HCT116 (cell line): ENCODE measurements at places on chromosomes 12 and 14. TPM values are rescaled to one million over a fixed set of nuclear protein-coding genes. Genes with fewer than 3 reads are reported as not detected.

- DNase-seq, result no peak
These were observed 72.1 kb upstream of the DIO3 start for GRCh38 chr14:101489092-101489760.

DNA sequence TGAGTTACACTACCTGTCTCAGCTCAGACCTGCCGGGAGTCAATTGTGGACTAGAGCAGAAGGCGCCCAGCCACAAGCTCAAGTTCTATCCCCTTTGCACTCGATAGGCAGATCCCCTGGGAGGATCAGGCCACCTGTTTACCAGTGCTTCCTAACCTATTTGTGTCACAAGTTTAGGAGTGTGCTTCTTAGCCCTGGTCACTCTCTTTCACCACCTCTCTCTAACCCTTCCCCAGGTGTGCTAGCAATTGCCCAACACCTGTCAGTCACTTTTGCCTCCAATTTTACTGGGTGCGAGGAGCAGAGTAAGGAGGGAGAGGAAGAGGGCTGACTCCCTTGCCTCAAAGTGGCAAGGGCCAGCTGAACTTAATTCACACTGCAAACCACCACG, 745 bp upstream of the NAA30 start:
- no peak for DNase-seq

GPR68 gene
- total RNA-seq, result not detected

FIGNL2 gene
- 0.27 TPM for total RNA-seq

DNA sequence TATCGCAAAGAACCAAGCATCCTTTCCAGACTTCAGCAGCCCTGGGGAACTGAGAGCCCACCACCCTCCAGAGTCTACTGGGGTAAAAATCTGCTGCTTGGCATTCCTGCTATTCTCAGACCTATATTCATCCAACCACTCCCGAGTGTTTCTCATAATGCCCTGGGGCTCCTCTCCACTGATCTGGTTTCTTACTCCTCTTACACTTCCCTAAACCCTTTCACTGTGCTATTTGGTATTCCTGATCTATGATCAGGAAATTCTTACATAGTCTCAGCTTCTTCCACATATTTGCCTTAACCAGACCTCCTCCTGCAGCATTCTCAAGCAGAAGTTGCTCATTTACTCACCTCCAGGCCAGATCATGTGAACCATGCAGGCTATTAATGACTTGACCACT, 82.4 kb downstream of the SYT10 start:
- DNase-seq, result no peak

- no peak for DNase-seq
These were observed 137.3 kb downstream of the SUDS3 start for GRCh38 chr12:118513611-118514010.

GRCh38 chr12:79424109-79424721, 266.5 kb downstream of the PAWR start:
- DNase-seq, result no peak

DNA sequence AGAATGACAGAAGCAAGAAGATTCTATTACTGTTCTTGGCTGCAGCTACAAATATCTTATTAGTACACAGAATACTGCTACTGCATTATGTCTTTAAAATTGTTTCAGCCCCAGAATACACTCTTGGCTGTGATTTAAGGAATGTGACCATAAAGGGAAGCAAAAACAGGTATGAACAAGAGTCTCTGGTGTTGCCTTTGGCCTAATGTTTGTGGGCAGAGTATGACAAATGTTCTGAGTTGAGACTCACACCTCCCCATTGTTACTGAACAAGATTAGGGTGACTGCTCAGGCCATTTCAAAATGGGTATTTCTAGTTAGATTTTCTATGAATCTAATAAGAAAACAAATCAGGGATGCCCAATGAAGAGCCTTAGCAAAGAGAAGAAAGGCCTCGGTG, 28.5 kb downstream of the TTC6 start:
- no peak for DNase-seq

FRMD6 gene
- total RNA-seq, result 11.4 TPM

- peak; percentile 61 for DNase-seq
These were observed 109.3 kb downstream of the PTPRQ start for GRCh38 chr12:80553316-80553715.

- DNase-seq, result no peak
These were observed 121.9 kb downstream of the ESRRB start for GRCh38 chr14:76497550-76498462.

GRCh38 chr14:43983721-43984120, 523.4 kb downstream of the FSCB start:
- no peak for DNase-seq

GRCh38 chr12:104131609-104132008, 6.4 kb downstream of the NFYB start:
- DNase-seq, result no peak

DNA sequence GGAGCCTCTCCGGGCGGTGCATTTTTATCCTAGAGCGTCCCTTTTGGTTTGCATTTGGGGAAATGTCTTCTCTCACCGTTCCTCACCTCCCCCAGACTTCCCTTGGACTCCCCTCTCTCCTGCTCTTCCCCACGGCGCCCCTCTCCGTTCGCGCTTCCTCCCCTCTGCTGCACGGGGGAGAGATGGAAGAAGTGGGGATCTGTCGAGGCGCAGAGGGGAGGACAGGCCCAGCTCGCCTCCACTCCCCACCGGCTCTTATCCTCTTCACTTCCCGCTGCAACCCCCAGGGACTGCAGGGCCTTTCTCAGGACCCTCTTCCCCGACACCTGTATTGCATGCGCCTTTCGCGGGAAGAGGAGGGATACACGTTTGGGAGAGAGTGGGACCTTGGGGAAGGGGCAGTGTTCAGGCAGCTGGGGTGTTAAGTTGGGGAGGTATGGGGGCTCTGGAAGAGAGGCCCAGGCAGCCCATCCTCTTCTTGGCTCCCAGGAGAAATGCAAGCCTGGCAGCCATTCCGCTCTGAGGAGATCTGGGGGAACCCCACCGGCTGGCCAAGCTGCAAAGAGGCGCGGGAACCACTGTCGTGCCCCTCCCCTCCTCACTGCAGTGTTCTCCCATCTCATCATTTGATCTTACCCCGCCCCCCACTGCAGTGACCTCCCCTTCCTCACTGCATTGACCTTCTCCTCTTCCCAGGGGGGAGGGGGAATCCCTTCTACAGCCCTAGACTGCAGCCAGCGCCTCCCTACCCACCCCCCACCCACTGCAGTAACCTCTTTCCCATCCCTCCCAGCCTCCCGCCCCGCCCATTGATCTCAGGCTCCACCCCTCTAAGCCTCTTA, 788 bp downstream of the ENO2 start:
- DNase-seq, result no peak

DNA sequence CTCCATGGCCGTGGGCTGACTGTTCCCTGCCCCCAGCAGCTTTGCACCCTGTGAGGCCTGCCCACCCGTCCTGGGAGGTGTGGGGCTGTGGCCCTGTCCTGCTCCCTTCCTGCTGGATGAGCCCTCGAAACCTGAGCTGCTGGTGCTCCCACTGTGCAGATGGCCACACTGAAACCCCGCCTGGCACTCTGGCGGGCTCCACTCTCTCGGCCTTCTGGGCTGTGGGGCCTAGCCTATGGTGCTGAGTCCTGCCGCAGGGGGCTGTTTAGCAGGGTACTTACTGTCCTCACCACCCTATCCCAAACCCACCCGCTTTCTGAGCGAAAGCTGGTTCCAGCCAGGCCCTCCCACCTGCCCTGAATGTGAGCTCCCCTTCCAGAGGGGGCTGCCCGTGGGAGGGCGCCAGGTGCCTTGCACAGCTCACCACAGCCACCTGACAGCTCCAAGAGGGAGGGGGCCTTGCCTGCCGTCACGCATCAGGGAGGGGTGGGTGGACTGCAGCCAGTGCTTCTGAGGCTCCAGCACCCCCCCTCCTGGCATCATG, 7.3 kb downstream of the SLC25A47 start:
- no peak for DNase-seq

SALL2 gene
- total RNA-seq, result 0.47 TPM

SERPINA12 gene
- total RNA-seq, result not detected

KRT79 gene
- total RNA-seq, result not detected

DNA sequence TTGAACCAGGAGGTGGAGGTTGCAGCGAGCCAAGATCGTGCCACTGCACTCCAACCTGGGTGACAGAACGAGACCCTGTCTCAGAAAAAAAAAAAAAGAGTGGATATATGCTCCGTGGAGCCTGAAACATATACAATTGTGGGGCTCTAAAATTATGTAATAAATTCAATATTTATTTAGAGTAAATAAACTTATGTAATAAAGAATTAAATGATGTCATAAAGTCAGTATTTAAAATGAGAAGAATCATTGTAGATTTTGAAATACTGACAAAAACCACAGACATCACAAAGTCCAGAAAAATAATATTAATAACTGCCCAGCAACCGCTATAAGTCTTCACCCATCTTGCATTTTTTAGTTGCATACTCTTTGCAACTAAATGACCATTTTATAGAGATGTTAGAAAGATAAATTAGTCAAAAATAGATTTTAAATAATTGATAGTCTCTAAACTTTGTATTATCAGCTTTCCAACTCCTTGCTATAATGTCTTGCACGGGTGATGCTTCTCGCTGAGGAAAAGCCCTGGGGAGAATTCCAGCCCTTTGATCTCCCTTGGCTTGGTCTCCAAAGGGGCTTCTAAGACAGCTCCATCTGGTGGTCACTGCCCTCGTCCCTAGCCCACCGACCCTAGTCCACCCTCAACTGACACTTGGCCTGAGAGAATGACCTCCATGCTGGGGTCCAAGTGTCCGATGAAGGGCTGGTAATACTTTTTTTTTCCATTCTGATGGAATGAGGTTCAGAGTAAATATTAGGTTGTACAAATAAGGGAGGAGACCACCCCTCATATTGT, 7.9 kb upstream of the TMBIM6 start:
- no peak for DNase-seq

- no peak for DNase-seq
These were observed 65.8 kb downstream of the DUSP6 start for GRCh38 chr12:89286501-89286900.

- DNase-seq, result no peak
These were observed 455.6 kb upstream of the SEL1L start for GRCh38 chr14:81989211-81989610.

MYO1H gene
- total RNA-seq, result not detected

GRCh38 chr14:94180655-94181271, 6.6 kb downstream of the PPP4R4 start:
- peak; percentile 35 for DNase-seq

GRCh38 chr14:99156090-99156425, 115.9 kb downstream of the BCL11B start:
- no peak for DNase-seq

- no peak for DNase-seq
These were observed 82.1 kb downstream of the WSCD2 start for GRCh38 chr12:108211157-108211556.

- no peak for DNase-seq
These were observed 47.4 kb downstream of the NIN start for GRCh38 chr14:50783563-50783962.

DNA sequence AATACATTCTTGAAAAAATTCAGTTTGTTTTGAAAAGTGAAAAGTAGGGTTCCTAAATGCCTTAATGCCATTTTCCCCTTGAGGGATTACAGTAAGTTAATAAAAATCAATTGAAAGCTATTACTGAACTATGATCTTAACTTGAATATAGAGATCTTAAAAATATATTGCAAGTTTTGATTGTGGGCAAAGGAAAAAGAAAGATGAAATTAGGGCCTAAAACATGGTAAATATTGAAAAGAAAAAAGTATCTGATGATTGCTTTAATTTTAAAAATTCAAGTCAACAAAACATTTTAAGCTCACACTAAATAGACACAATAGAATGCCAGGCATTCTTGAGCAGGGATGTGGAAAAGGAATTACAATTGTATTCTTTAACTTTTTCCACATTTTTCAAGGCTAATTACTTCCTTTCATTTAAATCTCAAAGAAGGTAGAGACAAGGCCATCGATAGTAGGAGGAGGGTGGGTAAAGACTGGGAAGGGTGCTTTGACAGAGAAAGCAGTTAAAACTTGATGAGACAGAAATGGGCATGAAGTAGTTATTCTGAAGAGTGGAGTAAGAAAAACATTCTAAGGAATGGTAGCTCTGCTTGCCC, 294.4 kb downstream of the NELL2 start:
- no peak for DNase-seq

DNA sequence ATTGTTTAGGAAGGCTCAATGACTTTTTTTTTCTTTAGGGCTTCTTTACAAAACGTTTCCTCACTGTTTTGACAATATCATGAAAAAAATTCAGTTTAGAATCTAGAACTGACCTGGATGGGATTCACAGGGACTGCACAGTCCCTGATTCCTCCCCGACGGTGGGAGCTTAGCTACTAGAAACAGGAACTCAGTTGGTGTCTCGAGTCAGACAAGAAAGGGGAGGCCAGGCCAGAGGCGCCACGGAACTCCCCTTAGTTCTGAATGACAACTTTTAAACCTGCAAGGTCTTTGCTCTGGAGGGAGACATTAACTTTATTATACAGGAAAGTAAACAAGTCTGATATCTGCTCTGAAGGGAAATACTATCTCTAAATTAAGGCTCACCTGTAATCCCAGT, 45.4 kb upstream of the SRP54 start:
- DNase-seq, result no peak

DNA sequence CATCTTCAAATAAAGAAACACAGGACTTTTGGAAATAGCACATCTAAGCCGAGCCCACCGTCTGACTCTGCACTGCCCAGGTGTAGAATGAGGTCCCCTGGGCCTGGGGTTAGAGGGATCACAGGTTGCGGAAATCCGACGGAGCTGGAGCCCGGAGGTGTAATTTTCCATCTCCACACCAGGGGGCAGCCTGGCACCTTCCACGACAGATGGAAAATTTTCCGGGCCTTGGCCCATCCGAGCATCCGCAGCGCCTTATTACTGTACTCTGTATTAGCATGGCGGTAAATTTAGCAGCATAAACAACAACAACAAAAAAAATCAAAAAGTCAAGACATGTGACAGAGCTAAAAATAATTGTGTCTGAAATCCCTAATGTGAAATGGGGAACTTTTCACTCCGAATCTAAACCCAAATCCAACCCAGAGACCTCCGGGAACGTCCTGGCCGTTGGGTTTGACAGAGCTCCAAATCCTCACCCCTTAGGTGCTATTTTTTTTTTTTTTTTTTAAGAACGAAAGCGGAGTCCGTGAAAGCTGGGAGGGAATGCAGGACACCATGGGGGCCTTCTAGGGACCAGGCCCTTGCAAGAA, 93.9 kb downstream of the KSR2 start:
- DNase-seq, result peak; percentile 57
